ENCODE measurements at places on chromosomes 4 and X.

- DNase-seq = no peak
Measured at GRCh38 chr4:85741921-85742591, 267.1 kb downstream of the ARHGAP24 start.

- DNase-seq = no peak
Measured at GRCh38 chr4:61489927-61490326, 289.8 kb downstream of the ADGRL3 start.

- DNase-seq = no peak
Measured at GRCh38 chr4:88567591-88567990, 24.7 kb upstream of the HERC3 start.

DNA sequence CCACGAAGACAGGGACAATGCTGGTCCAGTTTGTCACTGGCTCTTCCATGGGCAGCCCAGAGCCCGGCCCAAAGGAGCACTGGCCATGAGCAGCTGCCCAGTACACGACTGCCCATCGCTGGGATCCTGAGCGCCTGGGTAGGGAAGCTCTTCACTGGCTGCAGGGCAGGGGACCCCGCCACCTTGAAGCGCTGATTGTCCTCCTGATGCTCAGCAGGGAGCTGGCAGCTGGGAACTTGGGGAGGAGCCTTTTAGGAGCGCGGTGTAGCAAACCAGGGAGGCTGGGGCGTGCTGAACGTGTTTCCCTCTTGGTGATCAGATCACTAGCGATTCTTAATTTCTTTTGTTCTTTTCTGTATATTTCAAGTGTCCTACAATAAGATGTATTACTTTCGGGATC is 1.8 kb downstream of the L1CAM start:
- DNase-seq = no peak

GRCh38 chr4:6770581-6771228 is 11.8 kb upstream of the KIAA0232 start:
- no peak for DNase-seq

DNA sequence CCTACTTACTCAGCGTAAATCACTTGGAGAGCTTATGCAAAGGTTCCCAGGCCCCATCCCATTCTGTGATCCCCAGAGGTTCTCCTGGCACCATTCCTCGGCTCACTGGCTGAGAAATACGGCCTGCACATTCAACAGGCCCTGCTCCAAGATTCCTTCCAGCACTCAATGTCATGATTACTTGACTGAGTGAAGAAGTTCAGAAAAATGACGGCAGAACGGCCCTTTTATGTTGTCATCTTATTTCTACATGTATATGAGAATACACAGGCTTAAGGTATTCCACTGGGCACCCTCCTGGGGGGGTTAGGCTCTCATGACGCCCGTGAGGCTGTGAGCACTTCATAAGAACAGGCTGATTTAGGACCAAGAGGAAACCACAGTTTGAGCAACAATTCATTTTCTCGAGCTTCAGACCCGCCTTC is 190.6 kb downstream of the NSUN7 start:
- no peak for DNase-seq

- DNase-seq = no peak
Measured at GRCh38 chr4:163195247-163195765, 28.6 kb upstream of the NAF1 start.

- DNase-seq = no peak
Measured at GRCh38 chr4:147334478-147334877, 146.4 kb upstream of the EDNRA start.

DNA sequence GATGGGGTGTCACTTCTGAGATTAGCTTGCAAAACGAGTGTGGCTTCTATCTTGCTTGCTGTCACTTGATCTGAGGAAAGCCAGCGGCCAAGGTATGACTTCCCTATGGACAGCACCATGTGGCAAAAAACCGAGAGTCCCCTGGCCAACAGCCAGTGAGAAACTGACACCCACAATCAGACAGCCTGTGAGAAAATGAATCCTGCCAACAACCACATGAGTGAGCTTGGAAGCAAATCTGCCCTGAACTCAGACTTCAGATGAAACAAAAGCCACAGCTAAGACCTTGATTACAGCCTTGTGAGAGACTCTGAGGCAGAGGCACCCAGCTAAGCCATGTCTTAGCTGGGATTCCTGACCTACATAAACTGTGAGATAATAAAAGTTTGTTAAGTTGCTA is 45.5 kb downstream of the PPP1R2C start:
- no peak for DNase-seq

DNA sequence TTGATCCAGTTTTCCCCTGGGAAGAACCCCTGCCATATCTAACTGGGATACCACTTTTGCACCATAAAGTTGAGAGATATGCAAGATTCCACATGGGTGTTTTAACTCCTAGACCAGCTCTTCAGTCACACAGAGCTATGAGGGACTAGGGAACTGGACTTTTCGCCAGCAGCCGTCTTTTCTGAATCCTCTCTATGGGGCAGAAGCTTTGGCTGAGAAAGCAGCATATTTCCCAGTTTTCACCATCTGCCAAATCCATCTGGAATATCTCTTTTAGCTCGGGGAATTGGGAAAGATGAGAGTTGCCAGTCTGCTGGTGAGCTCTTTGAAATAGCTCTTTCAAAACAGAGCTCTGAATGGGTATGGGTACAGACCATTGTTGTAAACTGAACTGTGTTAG is 20.9 kb downstream of the APOOL start:
- no peak for DNase-seq

- DNase-seq = no peak
Measured at GRCh38 chrX:97845451-97845850, 961.7 kb downstream of the RPA4 start.

DNA sequence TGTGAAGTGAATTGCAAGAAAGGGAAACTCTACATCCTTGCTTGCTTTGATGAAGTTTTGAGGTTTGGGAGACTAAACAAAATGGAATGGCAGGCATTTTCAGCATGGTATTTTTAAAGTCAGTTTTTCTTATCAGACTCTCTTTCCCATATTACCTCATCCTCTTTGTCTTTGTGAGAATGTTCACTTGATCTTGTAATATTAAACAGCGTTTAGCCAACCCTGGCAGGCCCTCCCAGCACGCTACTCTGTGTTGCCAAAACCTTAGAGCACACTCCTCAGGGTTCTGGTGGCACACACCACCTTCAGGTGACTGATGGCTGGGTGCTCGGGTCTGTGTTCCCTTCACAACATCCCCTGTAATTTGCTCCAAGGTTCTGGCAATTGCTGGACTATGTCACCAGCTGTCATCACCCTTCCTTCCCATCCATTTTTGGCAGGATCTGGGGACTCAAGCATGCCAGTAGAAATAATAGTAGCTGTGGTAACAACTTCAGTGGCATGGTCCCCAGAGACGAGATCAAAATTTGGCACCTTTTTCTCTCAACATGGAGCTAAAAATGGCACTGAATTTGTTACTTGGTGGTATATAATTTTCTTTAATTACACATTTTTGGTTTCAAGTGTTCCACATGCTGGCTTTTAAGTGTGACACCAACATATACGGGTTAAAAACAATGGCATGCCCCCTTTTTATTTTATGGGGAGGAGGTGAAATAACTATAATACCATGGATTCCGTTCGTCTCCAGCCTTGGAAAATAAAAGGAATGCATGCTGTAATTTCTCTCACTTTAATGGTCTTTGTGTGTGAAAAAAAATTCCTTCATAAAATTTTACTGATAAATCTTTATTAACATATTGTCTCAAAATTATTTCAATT is 273.1 kb downstream of the DCTD start:
- no peak for DNase-seq

DNA sequence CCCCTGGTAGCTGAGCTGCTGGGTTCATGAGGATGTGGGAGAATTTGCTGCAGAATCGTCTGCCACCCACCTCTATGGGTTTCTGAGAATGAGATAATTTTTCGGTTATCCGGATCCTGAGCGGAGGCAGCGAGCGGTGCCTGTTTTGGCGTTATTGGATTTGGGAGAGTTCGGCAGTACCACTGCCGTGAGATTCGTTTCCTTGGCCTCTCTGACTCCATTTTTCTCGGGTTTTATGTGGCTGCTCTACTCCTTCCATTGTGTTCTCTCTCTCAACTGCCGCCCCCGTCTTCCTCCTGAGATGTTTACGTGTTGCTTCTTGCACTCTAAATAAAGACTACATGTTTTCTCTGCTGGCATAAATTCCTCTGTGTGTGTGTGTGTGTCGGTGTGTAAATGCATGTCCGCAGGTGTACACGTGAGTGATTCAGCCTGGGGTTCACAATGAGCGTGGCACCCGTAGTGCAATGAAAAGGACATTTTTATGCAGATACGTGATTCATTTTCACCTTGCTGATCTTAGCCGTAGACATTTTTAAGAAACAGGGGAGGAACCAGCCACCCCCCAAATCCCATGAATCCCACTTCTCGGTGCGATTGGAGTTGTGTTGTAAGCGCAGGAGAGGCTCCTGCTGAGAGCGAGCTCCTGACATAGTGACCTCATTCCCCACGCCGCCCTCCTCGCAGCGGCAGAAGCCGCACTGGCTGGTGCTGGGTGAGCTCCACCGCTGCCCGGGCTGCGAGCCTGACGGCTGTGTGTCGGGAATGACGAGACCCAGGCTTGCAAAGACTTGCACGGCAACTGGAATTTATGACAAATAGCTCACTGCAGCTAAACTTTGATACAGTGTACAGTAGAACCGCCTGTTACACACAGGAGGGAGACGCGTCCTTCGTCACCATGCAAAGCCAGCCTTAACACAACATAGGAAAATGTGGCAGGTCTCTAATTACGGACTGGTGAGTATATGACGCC is 82.2 kb downstream of the STOX2 start:
- DNase-seq = no peak

- DNase-seq = no peak
Measured at GRCh38 chrX:41308884-41309647, 24.9 kb upstream of the DDX3X start.

- DNase-seq = no peak
Measured at GRCh38 chrX:69505772-69506616, 1.9 kb downstream of the NALF2 start.

DNA sequence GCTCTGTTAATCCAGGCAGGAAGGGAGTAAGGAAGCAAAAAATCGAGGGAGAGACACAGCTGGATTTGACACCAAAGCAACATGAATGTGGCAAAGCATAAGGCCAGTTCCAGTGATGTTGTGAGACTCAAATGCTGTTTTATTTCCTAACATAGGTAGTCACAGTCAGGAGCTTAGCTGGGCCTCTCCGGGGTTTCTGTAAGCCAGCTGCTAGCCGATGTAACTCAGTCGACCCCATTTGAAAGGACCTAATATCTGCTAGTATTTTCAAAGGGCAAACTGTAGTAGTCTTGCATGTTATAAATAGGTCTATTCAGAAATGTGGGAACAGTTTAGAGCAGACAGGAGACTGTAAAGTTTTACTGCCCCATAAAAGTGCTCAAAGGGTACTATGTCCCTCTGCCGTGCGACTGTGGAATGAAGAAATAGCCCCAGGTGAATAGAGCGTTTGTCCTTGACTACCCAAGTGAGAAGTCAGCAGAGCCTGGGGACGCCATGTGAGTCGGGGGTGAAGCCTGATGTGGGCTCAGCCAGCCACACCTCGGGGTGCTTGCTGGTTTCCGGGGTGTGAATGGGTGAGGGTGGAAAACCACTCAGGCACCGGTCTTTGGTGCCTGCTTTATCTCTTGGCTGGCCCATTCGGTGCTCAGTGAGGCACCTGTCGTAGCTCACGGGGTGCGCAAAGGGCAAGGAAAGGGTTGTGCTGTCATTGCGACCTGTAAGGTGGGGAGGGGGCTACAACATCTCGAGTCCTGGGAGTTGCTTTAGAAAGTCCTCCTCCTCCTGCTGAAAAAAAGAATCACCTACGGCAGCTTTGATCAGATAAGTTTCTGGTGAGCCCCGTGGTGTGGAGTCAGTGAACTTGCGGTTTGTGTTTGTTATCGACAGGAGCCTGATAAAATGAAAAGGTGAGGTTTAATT is 745 bp downstream of the TRIM2 start:
- DNase-seq = peak; percentile 8

- no peak for DNase-seq
Measured at GRCh38 chr4:11228530-11228929, 200.2 kb downstream of the HS3ST1 start.

GRCh38 chr4:26175905-26176470 is 144.8 kb upstream of the RBPJ start:
- no peak for DNase-seq

DNA sequence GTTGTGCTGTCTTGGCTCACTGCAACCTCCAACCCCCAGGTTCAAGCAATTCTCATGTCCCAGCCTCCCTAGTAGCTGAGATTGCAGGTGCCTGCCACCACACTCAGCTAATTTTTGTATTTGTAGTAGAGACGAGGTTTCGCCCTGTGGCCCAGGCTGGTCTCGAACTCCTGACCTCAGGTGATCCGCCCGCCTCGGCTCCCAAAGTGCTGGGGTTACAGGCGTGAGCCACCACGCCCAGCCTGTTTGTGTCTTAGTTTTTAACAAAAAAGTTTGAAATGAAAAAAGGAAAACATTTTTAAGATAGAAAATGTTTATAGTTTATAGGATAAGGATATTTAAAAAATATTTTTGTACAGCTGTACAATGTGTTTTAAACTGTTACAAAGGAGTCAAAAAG is 62.4 kb downstream of the CAPN6 start:
- DNase-seq = no peak

GRCh38 chr4:156576946-156577345 is 394.7 kb downstream of the PDGFC start:
- no peak for DNase-seq

DNA sequence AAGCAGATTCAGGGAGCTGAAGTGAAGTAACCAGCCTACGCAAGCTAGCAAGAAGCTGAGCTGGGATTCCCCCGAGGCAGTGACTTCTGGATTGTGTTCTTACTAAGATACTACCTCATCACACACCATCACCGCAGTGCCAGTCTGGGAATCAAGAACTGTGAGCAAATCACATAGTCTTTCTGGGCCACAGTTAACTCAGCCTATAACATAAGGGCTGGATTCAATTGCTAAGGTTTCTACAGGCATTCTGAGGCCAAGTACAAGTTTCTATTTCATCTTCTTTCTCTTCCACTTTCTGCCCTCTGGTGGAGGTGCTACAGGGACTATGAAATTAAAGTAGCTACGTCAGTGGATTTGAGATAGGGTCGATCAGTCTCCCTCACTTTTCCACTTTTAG is 1.4 kb upstream of the CORIN start:
- peak; percentile 73 for DNase-seq

GRCh38 chr4:71107726-71108125 is 114.3 kb downstream of the DCK start:
- no peak for DNase-seq

GRCh38 chr4:1532549-1533395 is 126.5 kb upstream of the NKX1-1 start:
- no peak for DNase-seq
